ENCODE measurements at places on chromosomes 11 and 22.

GRCh38 chr11:34959770-34960169 lies 43.4 kb downstream of the PDHX start:
- no peak for DNase-seq

- DNase-seq: peak; percentile 25
Measured at GRCh38 chr11:96272529-96273222, 70.3 kb downstream of the MAML2 start.

- DNase-seq: no peak
Measured at GRCh38 chr11:72309074-72309598, 65.2 kb upstream of the PHOX2A start.

DNA sequence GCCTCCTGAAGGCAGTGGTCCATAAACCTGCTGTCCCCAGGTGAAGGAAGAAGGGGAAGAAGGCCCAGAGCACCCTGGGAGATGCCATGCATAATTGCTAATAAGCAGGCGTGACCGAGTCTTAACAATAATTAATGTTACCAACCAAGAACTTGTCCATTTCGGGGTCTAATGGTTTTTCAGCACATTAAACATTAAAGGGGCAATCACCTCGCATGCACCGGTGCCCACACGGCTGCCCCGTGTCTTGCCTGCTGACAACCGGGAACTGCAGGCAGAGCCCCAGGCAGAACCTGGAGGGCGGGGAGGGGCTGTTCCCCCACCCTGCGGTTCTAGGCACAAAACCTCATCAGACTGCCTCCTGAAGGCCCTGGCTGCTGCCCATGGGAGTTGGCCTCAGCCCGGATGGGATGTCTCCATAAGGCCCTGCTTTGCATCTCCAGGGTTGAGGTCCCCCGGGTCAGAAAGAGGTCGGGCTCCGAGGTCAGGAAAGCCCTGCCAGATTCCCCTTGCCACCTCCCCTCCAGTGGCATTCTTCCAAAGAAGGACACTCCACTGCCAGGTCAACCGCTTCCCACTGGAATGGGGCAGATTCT lies 169.0 kb downstream of the BUD13 start:
- DNase-seq: no peak

GRCh38 chr11:58057481-58057880 lies 26.7 kb downstream of the OR6Q1 start:
- DNase-seq: no peak

- no peak for DNase-seq
Measured at GRCh38 chr11:46239801-46240061, 37.7 kb upstream of the CREB3L1 start.

- peak; percentile 7 for DNase-seq
Measured at GRCh38 chr11:108857382-108857781, 192.5 kb downstream of the DDX10 start.

DNA sequence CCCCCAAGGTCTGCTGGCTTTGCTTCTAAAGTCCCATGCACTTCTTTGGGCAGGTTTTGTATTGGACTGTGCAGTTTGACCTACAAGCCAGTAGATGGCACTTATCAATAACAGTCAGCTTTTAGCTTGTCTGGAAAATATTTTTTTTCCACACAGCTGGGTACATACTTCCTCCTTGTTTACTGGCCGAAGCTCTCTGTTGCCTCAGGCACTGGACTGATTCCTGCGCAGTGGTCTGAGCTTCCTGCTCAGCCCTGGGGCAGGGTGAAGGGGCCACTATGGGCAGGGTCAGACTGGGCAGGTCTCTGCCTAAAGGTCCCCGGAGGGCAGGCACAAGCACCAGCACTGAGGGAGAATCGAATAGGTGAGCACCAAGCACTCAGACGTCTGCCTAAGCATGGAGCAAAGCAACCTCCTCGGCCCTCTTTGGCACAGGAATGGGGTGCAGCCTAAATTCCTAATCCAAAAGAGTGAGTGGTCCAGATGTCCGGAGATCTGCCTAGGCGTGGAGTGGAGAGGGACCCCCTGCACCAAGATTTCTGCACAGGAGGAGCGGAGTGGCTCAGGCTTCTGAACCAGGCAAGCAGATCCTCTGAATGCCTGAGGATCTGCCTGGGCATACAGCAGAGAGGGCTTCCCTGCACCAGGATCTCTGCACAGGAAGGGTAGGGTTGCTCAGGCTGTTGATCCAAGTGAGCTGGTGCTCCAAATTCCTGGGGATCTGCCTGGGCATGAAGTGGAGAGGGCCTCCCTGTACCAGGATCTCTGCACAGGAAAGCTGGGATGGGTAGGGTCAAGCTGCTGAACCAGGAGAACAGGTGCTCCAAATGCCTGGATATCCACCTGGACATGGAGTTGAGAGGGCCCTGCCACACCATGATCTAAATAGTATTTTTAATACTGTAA lies 105.9 kb upstream of the C11orf58 start:
- DNase-seq: no peak

- DNase-seq: peak; percentile 23
Measured at GRCh38 chr11:29328961-29329441, 687.8 kb downstream of the KCNA4 start.

DNA sequence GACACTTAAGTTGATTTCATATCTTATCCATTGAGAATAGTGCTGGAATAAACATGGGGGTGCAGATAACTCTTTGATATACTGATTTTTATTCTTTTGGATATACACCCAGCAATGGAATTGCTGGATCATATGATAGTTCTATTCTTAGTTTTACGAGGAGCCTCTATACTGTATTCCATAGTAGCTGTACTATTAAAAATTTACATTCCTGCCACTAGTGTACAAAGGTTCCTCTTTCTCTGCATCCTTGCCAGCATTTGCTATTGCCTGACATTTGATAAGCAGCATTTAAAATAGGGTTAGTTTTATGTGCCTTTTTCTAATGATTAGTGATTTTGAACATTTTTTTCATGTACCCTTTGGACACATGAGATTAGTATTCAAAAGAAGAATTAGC lies 554.2 kb downstream of the JRKL start:
- no peak for DNase-seq

- DNase-seq: no peak
Measured at GRCh38 chr11:8111636-8112035, 30.6 kb downstream of the TUB start.

DNA sequence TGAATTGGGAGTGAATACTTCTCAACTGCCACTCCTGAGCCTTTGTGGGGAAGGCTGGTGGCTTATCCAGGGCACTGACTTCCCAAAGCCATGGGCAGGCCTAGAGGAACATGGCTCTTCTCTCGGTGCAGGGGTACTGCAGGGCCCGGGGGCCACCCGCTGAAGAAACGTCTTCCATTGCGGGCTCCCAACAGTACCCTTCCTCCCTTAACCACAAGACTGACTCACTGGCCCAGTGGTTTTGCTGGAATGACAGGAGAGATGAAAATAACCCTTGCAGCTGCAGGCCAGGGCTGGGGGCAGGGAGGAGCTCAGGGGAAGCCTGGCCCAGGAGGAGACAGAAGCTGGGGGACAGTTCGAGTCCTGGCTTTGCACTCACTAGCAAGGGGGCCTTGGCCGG lies 13.5 kb downstream of the TXN2 start:
- DNase-seq: no peak

GRCh38 chr11:15045891-15046290 lies 27.5 kb upstream of the CALCB start:
- DNase-seq: no peak

- DNase-seq: no peak
Measured at GRCh38 chr11:44507896-44508445, 57.5 kb upstream of the CD82 start.

DNA sequence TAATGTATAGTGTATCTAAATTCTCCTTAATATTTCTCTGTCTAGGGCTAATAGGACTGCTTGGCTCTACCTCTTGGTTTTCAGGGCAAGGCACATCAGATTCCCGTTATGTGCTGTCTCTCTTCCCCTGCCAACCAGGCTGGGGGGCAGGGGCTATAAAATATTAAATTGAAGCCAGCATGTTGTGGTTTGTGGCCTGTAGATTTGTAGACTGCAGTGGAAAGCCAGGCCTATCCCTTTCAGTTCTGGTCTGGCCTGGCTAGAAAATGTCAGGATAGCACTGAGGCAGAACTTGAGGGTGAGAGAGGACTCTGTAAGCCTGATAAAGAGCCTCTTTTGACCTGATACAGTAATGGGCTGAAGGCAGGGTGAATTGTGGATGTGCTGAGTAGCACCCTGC lies 14.4 kb upstream of the GRK2 start:
- no peak for DNase-seq
